ENCODE measurements at places on chromosomes 2 and 18.

DNA sequence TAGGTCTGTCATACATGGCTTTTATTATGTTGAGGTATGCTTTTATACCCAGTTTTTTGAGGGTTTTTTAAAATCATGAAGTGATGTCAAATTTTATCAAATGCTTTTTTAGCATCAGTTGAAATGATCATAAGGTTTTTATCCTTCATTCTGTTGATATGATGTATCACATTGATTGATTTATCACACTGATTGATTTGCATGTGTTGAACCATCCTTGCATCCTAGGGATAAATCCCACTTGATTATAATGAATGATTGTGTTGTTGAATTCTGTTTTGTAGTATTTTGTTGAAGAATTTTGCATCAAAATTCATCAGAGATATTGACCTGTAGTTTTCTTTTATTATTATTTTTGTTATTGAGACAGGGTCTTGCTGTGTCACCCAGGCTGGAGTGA lies 68.2 kb downstream of the LIMS1 start:
- DNase-seq: no peak

- no peak for DNase-seq
Observed at GRCh38 chr2:189408294-189408693, 33.0 kb upstream of the WDR75 start.

- no peak for DNase-seq
Observed at GRCh38 chr18:39051013-39051412, 1485.4 kb upstream of the CELF4 start.

DNA sequence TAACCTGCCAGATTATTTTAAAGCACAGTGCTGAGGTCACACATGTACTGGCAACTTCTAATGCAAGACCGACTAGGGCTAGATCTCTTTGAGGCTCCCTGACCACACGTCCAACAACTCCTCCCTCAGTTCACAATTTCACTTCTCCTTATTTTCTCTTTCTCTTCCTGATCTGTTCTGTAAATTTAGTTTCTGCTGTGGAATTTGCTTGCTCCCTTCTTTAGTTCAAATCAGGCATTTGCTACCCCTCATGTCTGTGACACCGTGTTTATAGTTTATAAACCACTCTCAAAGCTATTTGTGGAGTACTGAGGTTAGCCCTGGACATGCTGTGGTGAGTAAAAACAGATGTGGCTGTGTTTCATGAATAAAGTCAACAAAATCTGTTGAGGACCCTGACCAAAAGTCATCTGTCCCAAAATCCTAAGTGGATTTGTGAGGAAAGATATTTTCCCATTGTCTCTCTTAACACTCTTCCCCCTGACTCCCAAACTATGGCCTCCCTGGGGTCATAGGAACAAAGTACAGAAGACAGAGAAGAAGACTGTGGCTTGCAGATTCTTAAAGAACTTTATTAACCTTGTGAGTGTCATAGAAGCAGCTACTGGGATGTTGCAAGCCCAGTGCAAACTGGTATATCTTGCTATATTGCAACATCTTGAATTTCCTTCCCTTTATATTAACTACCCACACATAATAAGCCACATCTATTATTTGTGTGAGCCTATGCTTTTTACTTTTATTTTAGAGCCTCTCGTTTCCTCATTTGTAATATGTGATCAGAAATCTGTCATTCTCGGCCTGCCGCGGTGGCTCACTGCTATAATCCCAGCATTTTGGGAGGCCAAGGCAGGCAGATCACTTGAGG lies 3.5 kb upstream of the NAGK start:
- DNase-seq: no peak

GRCh38 chr2:236748801-236749200 lies 179.2 kb downstream of the ACKR3 start:
- DNase-seq: no peak

- DNase-seq: no peak
Observed at GRCh38 chr2:134421556-134422328, 167.9 kb downstream of the MGAT5 start.

DNA sequence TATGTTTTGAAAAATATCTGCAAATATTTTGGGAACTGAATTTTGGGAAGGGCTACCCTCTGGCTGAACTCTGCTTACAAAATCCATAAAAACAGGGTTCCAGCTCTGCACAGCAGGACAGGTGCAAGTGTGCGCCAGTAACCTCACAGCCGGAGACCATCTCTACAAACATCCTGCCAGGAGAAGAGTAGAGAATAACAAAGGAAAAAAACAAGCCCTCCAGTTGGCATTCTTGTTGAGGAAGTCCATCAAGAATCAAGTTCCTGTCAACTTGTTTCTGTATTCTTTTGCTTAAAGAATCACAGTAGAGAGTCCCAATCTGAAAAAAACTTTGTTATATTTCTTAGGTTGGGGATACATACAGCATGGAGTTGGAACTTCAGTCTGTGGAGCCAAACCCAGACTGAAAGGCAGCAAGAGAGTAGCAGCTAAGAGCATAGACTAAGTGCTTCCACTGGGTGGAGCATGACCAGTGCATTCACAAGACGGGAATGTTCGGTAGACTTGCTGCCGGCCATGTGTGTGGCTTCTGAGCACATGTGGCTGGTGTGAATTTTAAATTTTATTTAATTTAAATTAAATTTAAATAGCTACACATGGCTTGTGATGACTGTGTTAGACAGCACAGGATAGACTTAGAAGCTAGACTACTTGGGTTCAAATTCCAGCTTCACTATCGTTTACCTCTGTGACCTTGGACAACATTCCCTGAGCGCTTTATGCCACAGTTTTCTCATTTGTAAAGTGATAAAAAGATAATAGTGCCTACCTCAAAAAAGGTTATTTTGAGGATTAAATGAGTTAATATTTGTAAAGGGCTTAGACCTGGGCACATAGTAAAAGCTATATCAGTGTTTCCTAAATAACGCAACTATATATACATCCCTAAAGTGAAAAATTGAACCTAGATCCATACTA lies 41.9 kb downstream of the SPTBN1 start:
- no peak for DNase-seq

DNA sequence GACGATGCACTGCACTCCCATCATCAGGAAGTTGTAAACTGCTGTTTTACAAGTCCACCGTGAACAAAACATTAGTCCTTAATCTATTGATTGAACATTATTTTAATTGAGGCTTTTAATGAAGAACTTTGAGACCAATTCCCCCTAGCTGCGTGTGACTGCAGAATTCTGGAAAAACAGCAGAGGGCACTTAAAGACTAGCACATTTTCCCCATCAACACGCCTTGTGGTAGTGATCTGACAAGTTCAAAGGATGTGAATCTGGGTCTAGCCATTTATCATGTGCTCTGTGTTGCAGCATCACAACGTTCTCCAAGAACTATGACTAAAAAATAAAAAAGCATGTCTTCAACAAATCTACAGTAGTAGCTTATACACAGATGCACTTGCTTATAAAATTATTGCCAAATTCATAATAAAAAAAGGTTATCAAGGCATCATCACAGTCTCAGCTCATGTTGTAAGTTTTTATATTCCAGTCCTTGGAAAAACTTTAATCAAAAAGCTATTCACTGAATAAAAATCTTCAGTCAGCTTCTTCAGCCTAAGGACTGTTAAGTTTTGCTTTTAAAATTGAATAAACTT lies 35.8 kb downstream of the SKOR2 start:
- DNase-seq: peak; percentile 13

- no peak for DNase-seq
Observed at GRCh38 chr2:128282246-128282975, 36.3 kb downstream of the HS6ST1 start.

- DNase-seq: no peak
Observed at GRCh38 chr2:48932667-48933066, 177.1 kb upstream of the LHCGR start.

DNA sequence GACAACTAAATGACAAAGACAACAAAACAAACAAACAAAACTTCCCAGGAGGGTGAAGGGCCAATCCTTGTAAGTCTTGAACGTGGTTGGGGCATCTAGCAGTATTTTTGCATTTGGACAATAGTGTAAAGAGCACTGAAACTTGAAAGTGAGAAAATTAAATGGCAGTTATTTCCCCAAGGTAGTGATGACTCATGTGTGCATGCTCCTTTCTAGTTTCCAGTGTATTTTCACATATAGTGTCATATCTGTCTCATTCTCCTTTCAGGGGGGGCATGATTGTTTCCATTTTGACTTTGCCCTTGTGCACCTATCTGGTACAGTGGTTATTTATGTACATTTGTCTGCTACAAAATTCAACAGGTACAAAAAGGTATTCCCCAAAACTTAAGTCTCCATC lies 39.5 kb downstream of the CERS6 start:
- DNase-seq: no peak

DNA sequence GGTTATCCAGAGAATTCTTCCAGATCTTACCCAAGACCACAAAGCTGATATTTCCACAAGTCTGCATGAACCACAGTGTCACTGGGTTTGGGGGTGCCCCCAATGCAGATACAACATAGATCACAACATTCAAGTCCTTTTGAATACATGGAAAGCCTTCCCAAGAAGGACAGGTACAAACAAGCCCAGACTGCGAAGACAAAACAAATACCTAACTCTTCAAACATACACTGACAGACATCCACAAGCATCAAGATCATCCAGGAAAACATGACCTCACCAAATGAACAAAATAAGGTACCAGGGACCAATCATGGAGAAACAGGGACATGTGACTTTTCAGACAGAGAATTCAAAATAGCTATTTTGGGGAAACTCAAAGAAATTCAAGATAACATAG lies 93.1 kb downstream of the MDH1 start:
- DNase-seq: no peak

GRCh38 chr2:8966123-8966908 lies 37.2 kb downstream of the MBOAT2 start:
- DNase-seq: no peak

DNA sequence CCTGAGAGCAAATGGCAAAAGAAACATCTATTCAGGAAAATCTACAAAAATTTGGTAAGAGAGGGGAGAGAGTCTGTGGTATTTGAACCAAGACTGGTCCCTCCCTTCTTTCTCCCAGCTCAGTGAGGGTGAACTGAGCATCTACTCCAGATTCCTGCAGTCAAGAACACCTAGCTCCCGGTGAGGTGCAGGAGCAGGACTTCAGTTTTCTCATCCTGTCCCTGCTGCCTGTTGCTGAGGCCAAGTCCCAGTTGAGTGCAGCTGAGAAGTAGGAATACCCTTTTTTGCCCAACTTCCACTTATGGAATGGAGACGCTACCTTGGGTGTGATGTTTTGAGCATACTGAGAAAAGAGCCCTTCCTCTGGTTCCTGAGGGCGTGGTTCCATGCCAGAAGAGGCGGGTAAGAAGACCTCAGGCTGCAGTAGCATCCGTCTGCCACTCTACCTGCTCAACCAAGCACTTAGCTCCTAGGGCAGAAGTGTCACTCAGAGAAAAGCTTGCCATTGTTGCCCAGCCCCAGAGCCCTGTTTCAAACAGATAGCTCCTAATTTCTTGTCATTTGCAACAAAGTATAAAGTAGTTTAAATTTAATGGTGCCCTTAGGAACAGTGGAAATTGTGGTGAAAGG lies 112.9 kb downstream of the SOS1 start:
- DNase-seq: no peak

- no peak for DNase-seq
Observed at GRCh38 chr2:60439219-60439974, 114.1 kb downstream of the BCL11A start.

GRCh38 chr2:85702172-85702571 lies 8.0 kb downstream of the GNLY start:
- DNase-seq: no peak

GRCh38 chr2:88443353-88443938 lies 9.0 kb downstream of the FOXI3 start:
- no peak for DNase-seq

DNA sequence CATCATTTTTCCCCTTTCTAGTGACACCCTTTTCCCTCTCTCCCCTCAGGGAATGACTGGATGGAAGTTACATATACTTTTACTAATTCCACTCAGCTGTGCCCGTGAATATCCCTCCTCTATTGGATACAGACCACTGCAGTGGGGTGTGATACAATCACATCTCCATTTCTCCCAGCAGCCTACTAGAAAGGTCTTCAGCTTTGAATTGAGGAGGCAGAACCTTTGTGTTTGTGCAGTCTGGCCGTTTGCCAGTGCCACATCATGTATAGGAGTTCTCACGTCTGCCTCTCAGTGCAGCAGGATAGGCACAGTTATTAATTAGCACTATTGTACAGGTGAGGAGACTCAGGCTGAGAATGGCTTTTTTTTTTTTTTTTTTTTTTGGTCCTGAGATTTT lies 16.4 kb downstream of the TNFRSF11A start:
- no peak for DNase-seq

GRCh38 chr18:36505665-36506064 lies 208.2 kb downstream of the FHOD3 start:
- DNase-seq: no peak

DNA sequence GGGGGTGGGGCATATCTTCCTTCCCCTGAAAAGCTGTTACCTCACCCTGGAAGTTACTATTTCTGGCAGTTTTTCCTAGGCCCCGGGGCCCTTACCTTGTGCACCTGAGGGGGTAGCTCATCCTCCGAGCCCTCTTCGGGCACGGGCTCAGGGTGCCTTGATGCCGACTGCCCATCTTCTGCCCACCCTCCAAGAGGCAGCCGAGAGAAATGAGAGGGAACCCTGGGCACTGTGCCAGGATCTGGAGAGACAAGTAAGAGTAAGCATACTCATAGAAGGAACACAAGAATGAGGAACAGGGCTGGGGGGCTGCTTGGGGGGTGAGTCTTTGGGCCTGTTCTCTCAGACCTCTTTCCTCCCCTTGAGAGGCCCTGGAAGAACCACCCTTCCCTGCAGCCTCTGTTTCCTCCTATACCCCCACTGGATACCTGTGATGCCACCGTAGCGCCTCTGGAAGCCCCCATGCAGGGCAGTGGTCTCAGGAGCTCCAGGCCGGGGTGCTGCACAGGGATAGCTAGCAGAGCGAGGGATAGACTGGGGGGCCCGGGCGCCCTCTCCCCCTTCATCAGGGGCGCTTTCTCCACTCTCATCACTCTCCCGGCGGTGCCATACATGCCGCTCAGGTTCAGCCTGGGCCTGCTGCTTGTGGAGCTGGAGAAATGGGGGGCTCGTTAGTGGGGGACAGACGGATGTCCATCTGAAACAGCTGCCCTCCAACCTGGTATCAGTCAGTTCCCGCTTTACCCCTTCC lies 2.1 kb upstream of the ABCB6 start:
- no peak for DNase-seq

- no peak for DNase-seq
Observed at GRCh38 chr2:108383146-108383830, 5.5 kb downstream of the SULT1C4 start.

GRCh38 chr2:1584051-1584531 lies 160.2 kb downstream of the PXDN start:
- no peak for DNase-seq

- DNase-seq: no peak
Observed at GRCh38 chr2:166768393-166769123, 119.7 kb upstream of the XIRP2 start.

- no peak for DNase-seq
Observed at GRCh38 chr2:54464341-54464740, 8.2 kb downstream of the SPTBN1 start.

GRCh38 chr2:68765739-68766375 lies 31.2 kb downstream of the ARHGAP25 start:
- DNase-seq: no peak

- DNase-seq: no peak
Observed at GRCh38 chr2:205609113-205609512, 73.2 kb upstream of the NRP2 start.

- DNase-seq: no peak
Observed at GRCh38 chr18:47174545-47175116, 1.5 kb downstream of the IER3IP1 start.
